Hippocampal formation (tissue), 2 donors: ENCODE measurements at places on chromosomes 12 and 14.

GRCh38 chr14:38623661-38624060, 367.8 kb upstream of the CLEC14A start:
- DNase-seq, result no peak

GRCh38 chr12:3468836-3469235, 22.2 kb upstream of the PRMT8 start:
- DNase-seq, result no peak

GRCh38 chr14:87468531-87468930, 524.5 kb downstream of the GALC start:
- DNase-seq, result no peak

DNA sequence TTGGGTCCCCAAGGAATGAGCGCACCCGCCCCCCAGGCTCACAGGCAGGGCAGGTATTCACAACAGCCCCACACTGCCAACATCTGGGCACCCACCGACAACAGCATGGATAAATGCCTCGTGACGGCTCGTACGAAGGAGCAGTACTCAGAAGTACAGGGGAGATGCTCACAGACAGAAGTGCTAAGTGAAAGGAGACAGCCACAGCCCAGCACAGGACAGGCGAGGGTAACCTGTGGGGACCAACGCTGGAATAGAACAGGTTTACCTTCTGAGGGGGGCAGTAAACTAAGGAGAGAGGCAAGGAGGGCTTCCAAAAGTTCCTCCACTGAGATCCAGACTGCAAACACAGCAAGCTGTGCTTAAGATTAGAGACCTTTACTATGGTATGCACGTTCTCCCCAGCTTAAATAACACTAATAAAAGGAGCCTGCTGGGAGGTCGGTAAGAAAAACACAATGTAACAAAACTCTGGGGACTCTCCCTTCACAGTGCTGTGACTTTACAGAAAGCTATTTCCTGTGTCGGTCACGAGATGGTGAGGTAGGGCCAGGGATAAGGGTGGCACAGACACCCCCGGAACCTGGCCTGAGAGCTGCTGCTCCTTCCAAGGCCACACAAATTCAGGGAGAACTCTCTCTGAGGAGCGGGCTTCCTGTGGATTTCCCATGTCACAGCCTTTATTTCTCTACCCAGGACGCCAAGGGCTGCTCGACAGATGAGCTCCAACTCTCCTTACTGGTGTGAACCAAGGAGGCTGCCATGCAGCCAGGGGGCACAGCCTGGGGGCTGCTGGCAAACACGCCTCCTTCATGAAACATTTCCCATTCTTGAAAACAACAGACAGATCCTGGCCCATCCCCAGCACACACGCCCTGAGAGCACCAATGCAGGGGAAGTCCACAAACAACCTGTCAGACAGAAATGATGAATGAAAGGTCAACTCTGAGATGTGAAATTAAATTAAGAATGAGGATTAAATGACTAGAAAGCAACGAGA, 26.3 kb downstream of the SLC15A4 start:
- no peak for DNase-seq

- DNase-seq, result no peak
Measured at GRCh38 chr12:130127912-130128789, 34.1 kb upstream of the FZD10 start.
